ENCODE measurements at places on chromosomes 2 and 18.

- no peak for DNase-seq
Measured at GRCh38 chr2:32931945-32932709, 14.6 kb upstream of the LTBP1 start.

GRCh38 chr2:168145426-168146310, 101.7 kb downstream of the STK39 start:
- DNase-seq = no peak

DNA sequence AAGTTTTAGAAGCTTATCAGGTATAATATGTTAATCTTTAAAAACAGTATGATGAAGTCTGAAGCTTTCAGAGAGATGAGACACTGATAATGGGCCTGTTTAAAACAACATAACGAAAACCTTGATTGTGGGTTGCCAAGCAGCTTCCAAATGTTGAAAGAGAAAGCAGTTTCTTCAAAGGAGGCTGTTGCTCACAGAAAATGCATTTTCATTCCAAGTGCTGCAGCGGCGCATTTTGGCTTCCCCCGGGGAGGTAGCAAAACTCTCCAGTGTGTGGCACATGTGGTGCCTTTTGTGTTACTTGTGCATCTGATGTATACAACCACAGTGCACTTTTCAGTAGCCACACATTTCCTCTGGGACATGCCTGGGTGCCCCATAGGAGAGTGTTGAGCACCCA, 66.1 kb downstream of the TMEFF2 start:
- no peak for DNase-seq

- no peak for DNase-seq
Measured at GRCh38 chr2:212414767-212415211, 123.8 kb downstream of the ERBB4 start.

DNA sequence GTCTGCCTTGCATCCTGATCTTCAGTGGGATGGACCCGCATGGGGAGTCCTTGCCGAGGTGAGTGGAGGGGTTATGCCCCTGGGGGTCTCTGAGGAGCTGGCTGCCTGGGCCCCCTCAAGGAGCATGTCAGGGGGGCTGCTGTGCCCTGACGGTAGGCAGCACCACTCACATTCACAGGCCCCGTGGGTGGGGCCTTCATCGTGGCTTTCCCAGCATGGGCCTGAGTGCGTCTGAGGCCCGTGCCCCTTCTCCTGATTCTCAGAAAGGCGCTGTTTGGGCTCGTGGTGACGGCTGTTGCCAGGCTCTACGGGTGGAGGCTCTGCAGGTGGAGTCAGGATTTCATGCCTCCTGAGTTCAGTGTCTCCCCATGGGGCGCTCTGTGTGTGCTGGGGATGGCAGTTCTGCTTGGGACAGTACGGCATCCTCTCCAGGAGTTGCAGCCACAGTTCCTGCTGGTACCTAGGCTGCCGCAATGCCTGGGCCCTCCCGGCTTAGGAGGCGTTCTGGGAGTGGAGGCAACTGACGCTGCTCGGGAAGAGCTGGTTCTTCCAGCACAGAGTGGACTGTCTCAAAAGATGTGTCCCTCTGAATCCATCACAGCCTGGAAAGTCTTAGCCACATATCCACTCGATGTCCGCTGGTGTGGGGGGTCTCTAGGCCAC, 57.3 kb downstream of the NTSR2 start:
- no peak for DNase-seq

GRCh38 chr18:59286341-59286740, 13.1 kb upstream of the RAX start:
- DNase-seq = no peak
